GM23248 (cell line): ENCODE measurements at places on chromosomes 13 and 19. TPM values are rescaled to one million over a fixed set of nuclear protein-coding genes. Genes with fewer than 3 reads are reported as not detected.

- H3K36me3 ChIP-seq: no peaks in the 10 kb centered on the region
- H3K4me3 ChIP-seq: no peak overlapping the region
- H3K27me3 ChIP-seq: no peaks in the 10 kb centered on the region
- no peak overlapping the region for H3K27ac ChIP-seq
These were observed 421.0 kb upstream of the MIR17HG start for GRCh38 chr13:90926459-90926858.

The MYBPC2 gene
- total RNA-seq: not detected in 2 replicates

- no peak overlapping the region for H3K4me3 ChIP-seq
- H3K27ac ChIP-seq: no peak overlapping the region
- H3K4me1 ChIP-seq: peaks cover 21% of the 10 kb centered on the region
- no peaks in the 10 kb centered on the region for H3K27me3 ChIP-seq
- no peaks in the 10 kb centered on the region for H3K36me3 ChIP-seq
These were observed 2.1 kb upstream of the GPC6 start for GRCh38 chr13:93224535-93224934.

- DNase-seq: peak; percentile 52
- peaks cover 31% of the 10 kb centered on the region for H3K4me1 ChIP-seq
- no peaks in the 10 kb centered on the region for H3K36me3 ChIP-seq
- no peaks in the 10 kb centered on the region for H3K27me3 ChIP-seq
- peak overlapping the region; percentile 73 for H3K27ac ChIP-seq
- H3K4me3 ChIP-seq: no peak overlapping the region
These were observed 6.9 kb upstream of the JUNB start for GRCh38 chr19:12784394-12784870.

GRCh38 chr13:75146436-75146835, 335.5 kb downstream of the TBC1D4 start:
- H3K4me3 ChIP-seq: no peak overlapping the region
- no peaks in the 10 kb centered on the region for H3K4me1 ChIP-seq
- no peaks in the 10 kb centered on the region for H3K36me3 ChIP-seq
- H3K27me3 ChIP-seq: no peaks in the 10 kb centered on the region; the same call in 1 of the 2 replicates

- no peaks in the 10 kb centered on the region for H3K36me3 ChIP-seq
- H3K4me3 ChIP-seq: no peak overlapping the region
- H3K27me3 ChIP-seq: no peaks in the 10 kb centered on the region
- no peak for DNase-seq
- no peaks in the 10 kb centered on the region for H3K4me1 ChIP-seq
These were observed 139.2 kb downstream of the PCDH20 start for GRCh38 chr13:61276401-61276800.

The SGCG gene
- 2.9 and 5.8 TPM in 2 replicates for total RNA-seq

The YIPF2 gene
- total RNA-seq: 114 and 140 TPM in 2 replicates

The PEG3 gene
- total RNA-seq: 0.65 and 1.5 TPM in 2 replicates

The SLC25A41 gene
- total RNA-seq: not detected in 2 replicates

The MRPS12 gene
- 18.8 and 33.5 TPM in 2 replicates for total RNA-seq

The MADCAM1 gene
- total RNA-seq: 0.54 TPM in 1 of 2 replicates, not detected in the other

The RGCC gene
- 22.6 and 40.6 TPM in 2 replicates for total RNA-seq

- no peaks in the 10 kb centered on the region for H3K36me3 ChIP-seq
- peak overlapping the region; percentile 11; the same call in 1 of the 2 replicates for H3K4me3 ChIP-seq
- peak; percentile 48 for DNase-seq
- peaks cover 19% of the 10 kb centered on the region for H3K4me1 ChIP-seq
- H3K27me3 ChIP-seq: no peaks in the 10 kb centered on the region
These were observed 5.8 kb downstream of the PPP1R37 start for GRCh38 chr19:45098521-45099466.

DNA sequence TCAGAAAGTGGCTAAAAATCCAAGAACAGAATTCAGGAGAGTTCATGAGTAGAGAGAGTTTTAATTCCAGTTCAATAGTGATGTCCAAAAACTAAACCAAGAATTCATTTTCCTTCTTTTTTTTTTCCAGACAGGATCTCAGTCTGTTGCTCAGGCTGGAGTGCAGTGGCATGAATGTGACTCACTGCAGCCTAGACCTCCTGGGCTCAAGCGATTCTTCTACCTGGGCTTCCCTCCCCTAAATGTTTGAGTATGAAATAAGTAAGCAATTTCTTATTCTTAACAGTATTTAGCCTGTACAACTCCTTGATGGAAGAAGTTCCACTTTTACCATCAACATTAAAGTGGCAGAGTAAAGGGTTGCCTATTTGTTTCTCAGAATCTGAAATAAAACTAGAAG, 3.8 kb downstream of the COMMD6 start:
- H3K36me3 ChIP-seq: 0 out of 2 replicates have a peak, but pooled peaks cover 1% of the 10 kb centered on the region
- peaks cover 9% of the 10 kb centered on the region for H3K4me1 ChIP-seq
- DNase-seq: no peak
- no peaks in the 10 kb centered on the region for H3K27me3 ChIP-seq

The ZNF846 gene
- total RNA-seq: 5.9 and 7.1 TPM in 2 replicates

- H3K27me3 ChIP-seq: no peaks in the 10 kb centered on the region
- no peak overlapping the region for H3K27ac ChIP-seq
- no peak for DNase-seq
- no peak overlapping the region for H3K4me3 ChIP-seq
These were observed 7.2 kb downstream of the PPP1R37 start for GRCh38 chr19:45100201-45100600.

The CLPTM1 gene
- total RNA-seq: 40.5 and 42.5 TPM in 2 replicates

GRCh38 chr19:8461376-8461775, 16.6 kb downstream of the HNRNPM start:
- H3K27me3 ChIP-seq: no peaks in the 10 kb centered on the region
- peak overlapping the region; percentile 89 for H3K27ac ChIP-seq
- no peak overlapping the region for H3K4me3 ChIP-seq
- H3K4me1 ChIP-seq: peaks cover 32% of the 10 kb centered on the region

DNA sequence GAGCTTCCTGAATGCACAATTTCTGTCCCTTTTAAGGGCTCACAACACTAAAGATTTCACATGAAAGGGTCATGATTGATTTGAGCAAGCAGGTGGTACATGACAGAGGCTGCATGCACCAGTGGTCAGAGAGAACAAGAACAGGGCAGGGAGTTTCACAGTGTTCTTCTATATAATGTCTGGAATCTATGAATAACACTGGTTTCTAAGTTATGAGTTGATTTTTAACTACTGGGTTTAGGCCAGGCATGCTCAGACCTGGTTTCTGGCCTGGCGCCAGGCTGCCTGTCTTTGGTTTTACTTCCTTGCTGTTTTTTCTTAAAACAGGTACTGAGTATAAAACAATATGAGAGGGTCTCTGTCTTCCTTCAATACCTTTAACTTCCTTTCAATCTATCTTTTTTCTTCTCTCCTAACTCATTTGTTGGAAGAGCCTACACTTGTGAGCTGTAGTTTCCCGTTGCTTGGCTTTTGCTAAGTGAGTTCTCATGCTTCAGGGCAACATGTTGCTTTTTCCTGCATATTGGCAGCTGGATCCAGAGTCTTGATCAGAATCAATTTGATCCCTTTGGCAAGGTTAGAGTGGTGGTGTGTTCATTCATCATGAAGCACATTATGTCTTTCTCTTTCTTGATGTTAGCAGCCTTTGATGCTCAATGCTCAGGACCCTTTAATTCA, 38.5 kb upstream of the FGF14 start:
- no peaks in the 10 kb centered on the region for H3K4me1 ChIP-seq
- H3K27me3 ChIP-seq: no peaks in the 10 kb centered on the region; the same call in 1 of the 2 replicates
- DNase-seq: no peak

- no peaks in the 10 kb centered on the region for H3K4me1 ChIP-seq
- H3K36me3 ChIP-seq: no peaks in the 10 kb centered on the region
- H3K27ac ChIP-seq: no peak overlapping the region
- H3K27me3 ChIP-seq: no peaks in the 10 kb centered on the region
These were observed 7.0 kb downstream of the CRYL1 start for GRCh38 chr13:20518660-20519100.

GRCh38 chr19:33339016-33339984, 34.2 kb upstream of the CEBPG start:
- no peak overlapping the region for H3K4me3 ChIP-seq
- no peaks in the 10 kb centered on the region for H3K4me1 ChIP-seq
- H3K27me3 ChIP-seq: peaks cover 20% of the 10 kb centered on the region
- no peak overlapping the region for H3K27ac ChIP-seq
- no peak for DNase-seq

The SIGLEC7 gene
- total RNA-seq: not detected in 2 replicates

The TEX26 gene
- total RNA-seq: 0.22 TPM in 1 of 2 replicates, not detected in the other

GRCh38 chr13:29059800-29060199, 239.7 kb downstream of the MTUS2 start:
- H3K4me1 ChIP-seq: no peaks in the 10 kb centered on the region
- no peak for DNase-seq
- no peaks in the 10 kb centered on the region for H3K36me3 ChIP-seq

GRCh38 chr19:18866800-18867123, 29.2 kb downstream of the CERS1 start:
- H3K27me3 ChIP-seq: no peaks in the 10 kb centered on the region
- H3K36me3 ChIP-seq: peaks cover 19% of the 10 kb centered on the region; the same call in 1 of the 2 replicates
- H3K4me1 ChIP-seq: no peaks in the 10 kb centered on the region
- H3K27ac ChIP-seq: no peak overlapping the region
- H3K4me3 ChIP-seq: no peak overlapping the region
- DNase-seq: no peak

DNA sequence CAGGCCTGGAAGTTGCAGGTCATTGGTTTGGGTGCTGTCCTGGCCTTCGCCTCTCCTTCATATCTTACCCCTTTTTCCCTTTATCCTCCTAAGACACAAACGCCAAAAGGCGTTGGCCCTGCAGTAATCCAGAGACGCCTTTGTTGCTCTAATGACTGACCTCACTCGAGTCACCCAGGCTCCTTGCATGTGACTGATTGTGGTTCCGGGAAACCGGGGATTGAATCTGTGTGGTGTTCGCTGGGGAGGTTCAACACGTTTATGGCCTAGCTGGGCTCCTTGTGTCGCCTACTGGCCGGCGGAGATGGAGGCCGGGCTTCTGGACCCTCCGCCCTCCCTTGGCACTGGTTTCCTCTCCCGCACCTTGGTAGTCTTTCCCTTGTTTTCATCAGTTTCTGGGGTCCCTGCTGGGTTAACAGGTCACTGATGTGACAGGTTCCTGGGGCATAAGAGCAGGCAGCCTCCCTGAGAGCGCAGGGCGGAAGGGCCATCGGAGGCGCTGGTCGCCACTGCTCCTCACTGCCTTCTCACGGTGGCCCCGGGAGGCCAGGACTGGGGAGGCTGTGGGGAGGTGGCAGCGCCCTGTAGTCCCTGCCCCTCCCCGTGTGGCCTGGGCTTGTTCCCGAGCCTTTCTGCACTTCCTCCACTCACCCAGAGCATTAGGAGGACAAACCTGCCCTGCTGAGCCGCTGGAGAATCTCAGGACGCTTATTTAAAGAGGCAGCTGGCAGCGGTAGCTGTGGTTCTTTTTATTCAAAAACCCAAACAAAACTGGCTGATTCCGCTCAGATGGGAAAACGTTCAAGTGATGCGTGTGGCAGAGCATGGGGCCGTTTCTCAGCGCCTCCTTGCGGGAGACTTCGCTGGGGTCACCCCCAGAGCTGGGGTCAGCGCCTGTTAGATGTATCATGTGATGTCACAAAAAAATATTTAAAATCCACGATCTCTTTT, 18.1 kb upstream of the NDUFS7 start:
- H3K27ac ChIP-seq: no peak overlapping the region
- no peak overlapping the region for H3K4me3 ChIP-seq
- H3K27me3 ChIP-seq: no peaks in the 10 kb centered on the region
- H3K36me3 ChIP-seq: peaks cover 26% of the 10 kb centered on the region; the same call in 1 of the 2 replicates
- DNase-seq: no peak
